Ovary (tissue), 10 donors: ENCODE measurements at places on chromosomes 12 and 14. TPM values are rescaled to one million over a fixed set of nuclear protein-coding genes. Genes with fewer than 3 reads are reported as not detected.
A peak's percentile ranks its signal among the peaks of the same experiment; 100 is the strongest.

GRCh38 chr12:27034607-27035293 is 12.4 kb downstream of the MED21 start:
- no peak for DNase-seq
- no peaks in the 10 kb centered on the region for H3K27me3 ChIP-seq
- no peak overlapping the region for H3K27ac ChIP-seq
- H3K4me3 ChIP-seq, result no peak overlapping the region
- no peaks in the 10 kb centered on the region for H3K4me1 ChIP-seq

- H3K4me3 ChIP-seq, result peak overlapping the region; percentile 16
- no peak for DNase-seq
- H3K36me3 ChIP-seq, result no peaks in the 10 kb centered on the region
Measured at GRCh38 chr12:56763753-56764657, 881 bp downstream of the HSD17B6 start.

DNA sequence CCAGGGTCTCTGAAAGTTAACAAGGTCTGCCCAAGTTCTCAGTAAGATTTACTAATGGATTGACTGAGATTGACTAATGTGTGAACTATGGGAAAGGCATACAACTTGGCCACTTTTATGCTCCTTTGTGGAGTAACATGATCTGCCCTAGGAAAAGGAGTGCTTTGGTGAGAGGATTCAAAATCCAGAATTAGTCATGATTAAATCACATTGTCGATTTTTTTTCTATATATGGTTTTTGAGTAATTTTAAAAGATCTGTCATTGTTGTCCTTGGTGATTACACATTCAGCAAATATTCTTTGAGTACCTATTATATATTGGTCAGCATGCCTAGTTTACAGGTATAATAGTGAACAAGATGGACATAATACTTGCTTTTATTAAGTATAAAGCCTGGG is 147.7 kb upstream of the SYT10 start:
- no peaks in the 10 kb centered on the region for H3K27me3 ChIP-seq
- H3K4me3 ChIP-seq, result no peak overlapping the region
- H3K4me1 ChIP-seq, result no peaks in the 10 kb centered on the region
- no peak for DNase-seq
- no peaks in the 10 kb centered on the region for H3K36me3 ChIP-seq

The TSPAN11 gene
- total RNA-seq, result 0.33 TPM

The PRPF40B gene
- total RNA-seq, result 33.8 TPM

The OTOGL gene
- not detected for total RNA-seq

- DNase-seq, result no peak
- H3K27me3 ChIP-seq, result no peaks in the 10 kb centered on the region
- no peaks in the 10 kb centered on the region for H3K36me3 ChIP-seq
- H3K4me3 ChIP-seq, result no peak overlapping the region
Measured at GRCh38 chr12:102232036-102232435, 34.4 kb upstream of the PMCH start.

- H3K27ac ChIP-seq, result no peak overlapping the region
- H3K27me3 ChIP-seq, result no peaks in the 10 kb centered on the region
- no peak for DNase-seq
- H3K36me3 ChIP-seq, result no peaks in the 10 kb centered on the region
- no peaks in the 10 kb centered on the region for H3K4me1 ChIP-seq
Measured at GRCh38 chr12:56461235-56462159, 6.9 kb upstream of the SPRYD4 start.

- H3K4me1 ChIP-seq, result peaks cover 4% of the 10 kb centered on the region
- H3K4me3 ChIP-seq, result peak within 1 kb of the TSS; percentile 68
- H3K27me3 ChIP-seq, result no peaks in the 10 kb centered on the region
- no peaks in the 10 kb centered on the region for H3K36me3 ChIP-seq
- DNase-seq, result peak; percentile 87
Measured at GRCh38 chr14:99793213-99794150, at the start of gene EML1. Gene EML1 (plus strand): TSS chr14:99793413. CDS start chr14:99793477, 64 bp downstream.

The KERA gene
- not detected for total RNA-seq

DNA sequence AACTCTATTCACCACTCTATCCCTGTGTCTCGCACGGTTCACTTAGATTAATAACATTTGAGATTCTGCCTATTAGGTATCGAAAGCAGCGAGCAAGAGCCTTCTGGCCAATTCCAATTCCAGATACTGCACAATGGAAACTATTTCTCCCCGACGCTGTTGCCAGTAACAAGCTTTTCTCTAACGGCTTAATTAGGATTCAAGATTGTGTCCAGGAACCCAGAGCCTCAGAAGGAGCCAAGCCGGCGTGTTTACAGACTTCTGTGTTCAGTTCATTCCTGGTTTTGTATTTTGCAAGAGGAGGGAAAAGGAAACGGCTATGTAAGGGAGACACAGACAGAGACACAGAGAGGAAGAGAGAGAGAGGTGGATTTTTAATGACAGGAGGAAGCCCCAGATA is 185.6 kb downstream of the DICER1 start:
- DNase-seq, result peak; percentile 75
- H3K4me1 ChIP-seq, result no peaks in the 10 kb centered on the region
- no peak overlapping the region for H3K4me3 ChIP-seq
- H3K27ac ChIP-seq, result peak overlapping the region; percentile 44

DNA sequence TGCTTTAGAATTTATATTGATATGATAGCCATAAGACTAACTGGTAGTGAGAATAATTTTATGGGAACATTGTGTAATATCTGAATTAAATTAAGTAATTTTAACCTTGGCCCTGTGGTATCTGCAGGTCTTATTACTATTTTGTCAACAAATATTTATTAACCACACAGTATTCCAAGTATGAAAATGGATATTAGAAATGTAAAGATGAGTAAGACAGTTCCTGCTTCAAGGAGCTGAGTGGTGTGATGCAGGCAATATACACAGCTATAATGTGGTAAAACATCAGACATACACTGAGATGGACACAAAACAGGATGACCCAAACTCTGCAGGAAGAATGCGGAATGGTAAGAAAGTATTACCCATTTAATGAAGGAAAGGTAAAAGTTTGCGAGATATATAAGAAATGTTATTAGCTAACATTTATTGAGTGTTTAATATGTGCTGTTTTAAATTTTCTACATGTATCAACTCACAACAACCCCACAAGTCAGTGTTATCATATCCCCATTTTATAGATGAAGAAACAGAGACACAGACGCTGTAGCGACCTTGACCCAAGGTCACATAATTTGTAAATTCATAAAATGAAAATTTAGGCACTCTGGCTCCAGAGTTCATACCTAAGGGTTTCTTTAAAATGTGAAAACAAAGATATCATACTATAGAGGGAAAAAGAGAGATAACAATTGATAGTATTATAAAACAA is 12.7 kb downstream of the ABCD2 start:
- H3K4me1 ChIP-seq, result no peaks in the 10 kb centered on the region
- H3K36me3 ChIP-seq, result no peaks in the 10 kb centered on the region
- no peak for DNase-seq
